Airway epithelial cell (primary cell): ENCODE measurements at places on chromosomes 6 and 20. TPM values are rescaled to one million over a fixed set of nuclear protein-coding genes. Genes with fewer than 3 reads are reported as not detected.

Gene SFTA2
- not detected in 2 replicates for total RNA-seq

Gene HTR1E
- not detected in 2 replicates for total RNA-seq

Gene SCGN
- total RNA-seq, result not detected in 2 replicates

Gene RARS2
- total RNA-seq, result 21.4 and 21.6 TPM in 2 replicates

Gene HLA-G
- 5.9 and 9.1 TPM in 2 replicates for total RNA-seq

Gene RGS17
- total RNA-seq, result 3.3 and 3.6 TPM in 2 replicates

Gene PROKR2
- total RNA-seq, result not detected in 2 replicates

Gene ARFRP1
- total RNA-seq, result 37.6 and 49.9 TPM in 2 replicates

Gene TMC2
- not detected in 2 replicates for total RNA-seq

Gene MTO1
- total RNA-seq, result 21.7 and 38.2 TPM in 2 replicates

Gene CNPY3
- total RNA-seq, result 29.5 and 32.7 TPM in 2 replicates

Gene OR12D3
- not detected in 2 replicates for total RNA-seq

Gene DDX43
- 0.07 TPM in 1 of 2 replicates, not detected in the other for total RNA-seq

Gene FOXA2
- 17.7 and 20.8 TPM in 2 replicates for total RNA-seq

Gene GPX5
- not detected in 2 replicates for total RNA-seq
